ENCODE measurements at places on chromosomes 3 and 15. TPM values are rescaled to one million over a fixed set of nuclear protein-coding genes. Genes with fewer than 3 reads are reported as not detected.

Gene DET1
- total RNA-seq = 6.0 TPM

Gene PDZRN3
- total RNA-seq = not detected

Gene FRMD4B
- total RNA-seq = 38.3 TPM

Gene CHRM5
- total RNA-seq = not detected

Gene PPM1M
- total RNA-seq = 45.7 TPM

- DNase-seq = no peak
Measured at GRCh38 chr3:126267169-126267975, 87.0 kb upstream of the ALDH1L1 start.

- no peak for DNase-seq
Measured at GRCh38 chr15:66417736-66418135, 31.0 kb downstream of the MAP2K1 start.

GRCh38 chr15:98177966-98178592 is 217.6 kb downstream of the ARRDC4 start:
- no peak for DNase-seq

GRCh38 chr3:14422016-14422963 is 19.9 kb downstream of the SLC6A6 start:
- no peak for DNase-seq

DNA sequence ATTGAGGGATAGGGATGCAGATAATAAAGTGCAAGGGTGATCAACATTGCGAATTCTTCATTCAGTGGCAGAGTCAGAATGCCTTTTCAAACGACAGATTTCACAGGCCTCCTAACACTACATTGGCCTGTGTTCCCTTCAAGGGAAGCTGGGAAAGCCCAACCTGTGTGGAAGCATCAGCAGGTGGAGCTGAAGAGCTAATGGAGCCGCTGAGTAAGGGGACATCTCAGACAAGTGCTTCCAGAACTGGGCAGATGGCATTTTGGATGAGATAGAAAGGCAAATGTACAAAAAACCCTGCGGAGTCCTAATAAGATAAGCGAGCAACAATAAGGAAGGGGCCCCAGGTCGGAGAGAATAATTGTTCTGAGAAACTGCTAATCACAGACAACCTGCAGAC is 8.5 kb upstream of the SLC24A5 start:
- no peak for DNase-seq

DNA sequence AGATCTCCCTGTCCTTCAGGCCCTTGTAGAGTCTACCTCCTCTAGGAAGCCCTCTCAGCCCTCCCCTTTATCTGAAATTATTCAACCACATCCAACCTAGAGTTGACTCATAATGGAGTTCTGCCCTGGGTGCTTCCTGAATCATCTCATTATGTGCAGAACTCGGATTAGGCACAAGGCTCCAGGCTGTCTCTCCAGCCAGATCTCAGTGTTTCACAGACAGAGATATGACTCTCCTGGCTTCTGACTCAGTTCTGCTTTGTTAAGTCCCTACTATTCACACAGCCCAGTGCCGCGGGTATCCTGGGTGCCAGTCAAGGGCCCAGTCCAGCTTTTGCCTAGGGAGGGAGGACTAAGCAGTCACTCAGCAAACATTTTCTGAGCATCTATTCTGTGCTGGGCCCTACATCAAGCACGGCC is 9.3 kb downstream of the STRA6 start:
- DNase-seq = no peak

DNA sequence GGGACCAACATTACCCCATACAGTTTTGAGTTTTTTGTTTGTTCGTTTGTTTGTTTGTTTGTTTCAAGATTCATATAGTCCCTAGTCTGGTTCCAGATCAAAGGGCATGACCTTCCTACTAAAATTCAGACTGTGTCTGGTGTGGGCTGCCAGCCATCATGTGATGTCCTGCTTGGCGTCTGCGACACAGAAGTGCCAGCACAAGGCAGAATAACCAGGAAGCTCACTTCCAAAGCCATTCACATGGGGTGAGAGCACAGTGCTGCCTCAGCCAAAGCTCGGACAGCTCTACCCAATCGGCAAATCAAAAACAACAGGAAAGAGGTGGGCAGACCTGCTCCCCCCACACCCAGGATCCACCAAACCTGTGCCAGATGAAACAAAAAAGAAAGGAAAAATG is 142.6 kb upstream of the THBS1 start:
- no peak for DNase-seq

DNA sequence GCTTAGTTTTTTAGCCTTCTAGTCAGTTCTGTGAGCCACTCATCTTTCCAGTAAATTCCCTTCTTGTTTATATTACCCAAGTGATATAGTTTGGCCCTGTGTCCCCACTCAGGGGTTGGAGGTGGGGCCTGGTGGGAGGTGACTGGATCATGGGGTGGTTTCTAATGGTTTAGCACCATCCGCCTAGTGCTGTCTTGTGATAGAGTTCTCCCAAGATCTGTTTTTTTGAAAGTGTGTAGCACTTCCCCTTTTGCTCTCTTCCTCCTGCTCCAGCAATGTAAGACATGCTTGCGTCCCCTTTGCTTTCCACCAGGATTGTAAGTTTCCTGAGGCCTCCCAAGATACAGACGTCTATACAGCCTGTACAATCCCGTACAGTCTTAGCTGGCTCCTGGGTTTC is 53.7 kb upstream of the INO80 start:
- peak; percentile 54 for DNase-seq

DNA sequence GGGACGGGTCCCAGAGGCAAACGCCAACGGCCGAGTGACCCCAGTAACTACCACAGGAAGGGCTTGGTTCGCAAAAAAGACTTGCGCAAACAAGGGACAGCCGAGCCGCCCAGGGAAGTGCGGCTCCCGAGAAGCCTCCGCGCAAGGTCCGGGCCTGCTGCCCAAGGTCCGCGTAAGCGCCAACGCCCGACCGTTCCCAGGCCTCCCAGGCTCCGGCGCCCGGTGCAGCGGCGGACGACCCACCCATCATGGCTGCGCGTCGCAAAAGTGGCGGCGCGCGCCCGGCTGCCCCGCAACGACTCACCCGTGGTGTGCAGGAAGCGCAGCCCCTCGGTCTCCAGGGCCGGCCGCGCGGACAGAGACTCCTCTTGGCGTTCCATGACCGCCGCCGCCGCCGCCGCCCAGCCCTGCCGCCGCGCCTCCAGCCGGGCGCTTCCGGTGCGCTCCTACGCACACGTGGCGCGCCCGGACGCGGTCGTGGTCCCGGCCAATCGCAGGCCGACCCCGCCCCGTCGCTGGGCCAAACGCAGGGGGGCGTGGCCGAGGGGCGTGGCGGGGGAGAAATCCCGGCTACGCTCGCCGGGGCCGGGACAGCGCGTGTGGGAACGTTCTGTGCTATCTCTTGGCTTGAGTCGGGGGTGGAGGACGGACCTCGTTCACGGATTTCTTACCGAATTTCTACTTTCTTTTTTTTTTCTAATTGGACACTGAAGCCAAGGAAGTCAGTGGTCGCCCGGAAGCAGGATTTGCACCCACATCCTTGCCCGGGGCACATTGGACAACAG is at the start of gene SELENOS:
SELENOS (minus strand) TSS at position 448 of the 785 bp plus-strand sequence; CDS start at position 380, 68 bp downstream.
- peak; percentile 93 for DNase-seq

DNA sequence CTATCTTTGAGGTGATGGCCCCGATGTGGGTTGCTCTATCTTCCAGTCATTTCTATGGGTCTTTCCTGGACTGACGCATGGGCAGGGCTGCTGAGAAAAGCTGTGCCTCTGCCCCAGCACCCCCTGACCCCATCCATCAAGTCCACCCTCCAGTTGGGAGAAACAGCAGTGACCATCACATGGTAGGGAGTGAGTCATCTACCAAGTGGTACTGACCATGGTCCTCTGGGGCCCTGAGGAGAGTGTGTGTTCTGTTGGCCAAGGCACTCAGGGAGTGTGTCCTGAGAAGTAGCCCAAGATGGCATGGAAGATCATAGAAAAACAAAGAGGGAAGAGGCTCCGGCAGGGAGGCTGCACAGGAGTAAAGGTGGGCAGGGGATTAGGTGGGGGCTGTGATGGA is 1.6 kb upstream of the DNAH1 start:
- peak; percentile 20 for DNase-seq

DNA sequence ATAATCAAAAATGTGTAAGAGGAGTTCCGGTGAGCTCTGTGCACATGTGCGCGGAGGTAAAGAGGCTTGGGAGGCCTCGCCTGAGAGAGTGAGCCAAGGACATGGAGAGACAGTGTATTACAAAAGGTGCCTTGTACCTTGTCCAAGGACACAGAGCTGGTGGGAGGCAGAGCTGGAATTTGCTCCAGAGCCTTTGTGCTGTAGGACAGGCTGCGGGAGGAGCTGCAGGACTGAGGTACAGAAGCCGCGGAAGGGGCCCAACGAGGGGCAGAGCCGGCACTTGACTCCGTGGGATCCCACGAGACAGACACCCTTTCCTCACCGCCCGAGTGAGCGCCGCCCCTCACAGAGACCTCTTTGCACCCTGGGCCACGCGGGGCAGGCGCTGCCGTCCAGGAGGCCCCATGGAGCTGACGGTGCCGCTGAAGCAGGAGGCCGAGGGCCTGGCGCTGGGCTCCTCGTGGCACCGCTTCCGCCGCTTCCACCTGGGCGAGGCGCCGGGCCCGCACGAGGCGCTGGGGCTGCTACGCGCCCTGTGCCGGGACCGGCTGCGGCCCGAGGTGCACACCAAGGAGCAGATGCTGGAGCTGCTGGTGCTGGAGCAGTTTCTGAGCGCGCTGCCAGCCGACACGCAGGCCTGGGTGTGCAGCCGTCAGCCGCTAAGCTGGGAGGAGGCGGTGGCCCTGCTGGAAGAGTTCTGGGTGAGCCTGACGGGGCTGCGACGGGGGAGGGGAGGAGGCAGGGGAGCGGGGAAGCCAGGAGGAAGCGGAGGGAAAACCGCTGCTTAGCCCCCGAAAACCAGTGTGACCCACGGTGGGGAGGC is 68.7 kb downstream of the SLTM start:
- DNase-seq = no peak

GRCh38 chr3:143812481-143812880 is 35.8 kb downstream of the SLC9A9 start:
- no peak for DNase-seq

- DNase-seq = no peak
Measured at GRCh38 chr3:196320137-196320536, 2.1 kb upstream of the DYNLT2B start.

DNA sequence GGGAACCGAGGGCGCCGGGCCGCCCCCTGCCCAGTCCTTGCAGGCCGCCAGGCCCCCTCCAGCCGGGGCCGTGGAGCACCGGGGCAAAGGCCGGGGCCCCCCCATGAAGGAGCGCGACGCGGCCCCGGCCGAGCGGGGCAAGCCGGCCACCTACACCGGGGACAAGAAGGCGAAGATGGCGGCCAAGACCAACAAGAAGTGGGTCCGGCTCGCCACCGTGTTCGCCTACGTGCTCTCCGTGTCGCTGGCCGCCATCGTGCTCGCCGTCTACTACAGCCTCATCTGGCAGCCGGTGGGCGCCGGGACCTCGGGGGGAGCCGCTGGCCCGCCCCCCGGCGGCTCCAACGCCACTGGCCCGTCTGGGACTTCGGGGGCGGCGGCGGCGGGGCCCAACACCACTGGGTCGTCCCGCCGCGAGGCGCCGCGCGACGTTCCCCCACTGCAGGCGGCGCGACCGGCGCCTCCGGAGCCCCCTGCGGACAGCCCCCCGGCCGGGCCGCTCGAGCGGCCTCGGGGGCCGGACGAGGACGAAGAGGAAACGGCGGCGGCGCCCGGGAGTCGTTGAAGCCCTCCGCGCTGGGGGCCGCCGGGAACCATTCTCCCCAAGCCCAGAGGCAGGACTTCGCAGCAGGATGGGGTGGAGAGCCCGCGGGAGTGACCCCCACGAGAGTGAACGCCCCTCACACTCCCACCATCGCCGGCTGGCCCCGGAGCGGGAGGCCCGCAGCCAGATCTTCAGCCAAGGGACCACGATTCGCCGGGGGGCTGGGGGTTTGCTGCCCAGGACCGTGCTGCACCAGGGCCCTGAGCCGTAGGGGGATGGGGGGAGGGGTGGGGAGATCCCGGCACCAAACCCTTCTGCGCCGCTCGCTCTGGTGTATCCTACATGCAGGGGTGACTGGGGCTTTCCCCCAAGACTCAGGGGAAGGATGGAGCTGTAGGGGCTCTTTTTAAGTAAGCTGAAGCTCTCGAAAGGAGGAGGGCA is 753 bp downstream of the INAFM2 start:
- no peak for DNase-seq

- no peak for DNase-seq
Measured at GRCh38 chr3:4687167-4687566, 194.0 kb downstream of the ITPR1 start.

DNA sequence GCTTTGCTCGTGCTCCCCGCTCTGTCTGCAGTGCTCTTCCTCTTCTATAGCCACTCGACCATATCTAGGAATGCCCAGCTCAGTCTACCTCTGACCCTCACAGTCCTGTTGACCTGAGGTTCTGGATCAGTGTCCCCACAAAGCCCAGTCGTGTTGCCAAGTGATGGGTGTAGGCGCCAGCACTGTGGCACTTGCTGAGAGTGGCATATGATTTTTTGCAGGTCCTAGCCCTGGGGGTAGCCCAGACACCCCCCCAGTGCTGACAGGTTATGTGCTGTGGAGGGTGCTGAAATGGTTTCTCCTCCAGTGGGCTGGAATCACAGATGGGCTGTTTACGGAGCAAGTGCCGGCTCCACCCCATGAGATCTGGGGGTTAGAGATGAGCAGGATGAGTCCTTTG is 32.5 kb downstream of the ACAD9 start:
- DNase-seq = no peak

DNA sequence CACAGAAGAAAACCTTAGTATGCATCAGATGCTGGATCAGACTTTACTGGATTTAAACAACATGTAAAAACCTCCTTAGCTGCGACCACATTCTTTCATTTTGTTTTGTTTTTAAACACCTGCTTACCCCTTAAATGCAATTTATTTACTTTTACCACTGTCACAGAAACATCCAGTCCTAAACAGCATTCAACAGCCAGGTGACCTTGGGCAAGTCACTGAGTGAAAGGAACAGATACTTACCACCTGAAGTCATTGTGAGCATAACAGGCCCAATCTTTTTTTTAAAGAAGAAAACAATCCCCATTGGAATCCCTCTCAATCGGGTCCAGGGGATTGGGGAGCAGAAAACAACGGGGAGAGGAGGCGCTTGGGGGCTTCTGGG is 390 bp downstream of the STARD5 start:
- no peak for DNase-seq

DNA sequence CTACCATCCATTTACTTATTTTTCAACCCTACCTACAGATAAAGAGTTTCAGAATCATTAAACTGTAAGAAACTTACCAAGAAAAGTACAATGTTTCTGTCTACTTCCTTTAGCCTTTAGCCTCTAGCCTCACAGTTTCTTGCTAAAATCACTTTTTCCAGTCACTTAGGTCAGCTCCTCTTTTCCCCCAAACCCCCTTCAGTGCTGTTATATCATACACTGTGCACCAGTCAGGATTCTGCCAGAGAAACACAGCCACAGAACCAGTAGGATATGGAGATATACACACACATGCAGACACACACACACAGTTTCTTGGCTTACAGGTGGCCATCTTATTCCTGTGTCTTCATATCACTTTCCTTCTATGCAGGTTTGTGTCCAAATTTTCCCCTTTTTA is 139.9 kb upstream of the LIPC start:
- no peak for DNase-seq

GRCh38 chr3:60298141-60298540 is 953.1 kb downstream of the FHIT start:
- no peak for DNase-seq

DNA sequence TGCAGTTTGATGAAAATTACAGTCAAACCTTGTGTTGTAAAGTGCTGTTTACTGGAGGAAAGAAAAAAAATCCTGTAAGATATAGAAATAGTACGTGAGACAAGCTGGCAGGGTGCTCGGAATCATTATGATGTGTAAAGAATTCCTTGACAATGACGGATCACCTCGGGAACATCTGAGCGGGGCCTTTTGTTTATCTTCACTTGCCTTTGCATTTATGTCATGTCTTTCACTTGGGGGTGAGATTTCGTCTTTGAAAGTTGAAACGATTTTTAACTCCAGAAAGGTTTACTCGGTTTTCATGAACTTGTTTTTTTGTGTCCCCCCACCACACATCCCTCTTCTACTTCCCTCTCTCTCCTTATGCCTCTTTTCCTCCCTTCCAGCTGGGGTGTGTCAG is 128.3 kb upstream of the VEPH1 start:
- no peak for DNase-seq

Measured in natural killer cell treated with Interleukin-12 subunit alpha and Interleukin-12 subunit beta and Interleukin-15 and Interleukin-18, amount 100 ng/mL, for 72 hours (primary cell).